Naive thymus-derived CD4-positive, alpha-beta T cell (primary cell): ENCODE measurements at places on chromosomes 5 and 9. TPM values are rescaled to one million over a fixed set of nuclear protein-coding genes. Genes with fewer than 3 reads are reported as not detected.

Gene KIAA0825
- 3.2 TPM for total RNA-seq

Gene PCDHA9
- total RNA-seq: not detected

Gene COL15A1
- not detected for total RNA-seq

Gene KCNN2
- not detected for total RNA-seq

GRCh38 chr5:88536146-88536545, 267.5 kb upstream of the TMEM161B start:
- DNase-seq: no peak
- no peak overlapping the region for H3K27ac ChIP-seq
- no peaks in the 10 kb centered on the region for H3K27me3 ChIP-seq
- no peak overlapping the region for H3K4me3 ChIP-seq
- no peaks in the 10 kb centered on the region for H3K4me1 ChIP-seq

- H3K27me3 ChIP-seq: no peaks in the 10 kb centered on the region
- no peak for DNase-seq
- no peak overlapping the region for H3K4me3 ChIP-seq
- H3K4me1 ChIP-seq: no peaks in the 10 kb centered on the region
- no peak overlapping the region for H3K27ac ChIP-seq
Measured at GRCh38 chr5:177606071-177607051, 6.4 kb downstream of the B4GALT7 start.

- peaks cover 36% of the 10 kb centered on the region for H3K4me1 ChIP-seq
- no peaks in the 10 kb centered on the region for H3K27me3 ChIP-seq
- H3K36me3 ChIP-seq: no peaks in the 10 kb centered on the region
- DNase-seq: no peak
- no peak overlapping the region for H3K27ac ChIP-seq
- H3K4me3 ChIP-seq: no peak overlapping the region
Measured at GRCh38 chr9:137463931-137464290, 4.8 kb upstream of the NSMF start.
